ENCODE measurements at places on chromosomes 7 and 10.

GRCh38 chr7:116653646-116654045, 18.4 kb upstream of the MET start:
- H3K4me1 ChIP-seq: no peaks in the 10 kb centered on the region
- no peak overlapping the region for H3K4me3 ChIP-seq
- no peak for DNase-seq
- no peaks in the 10 kb centered on the region for H3K27me3 ChIP-seq
- no peaks in the 10 kb centered on the region for H3K36me3 ChIP-seq

- no peak for DNase-seq
- no peaks in the 10 kb centered on the region for H3K27me3 ChIP-seq
- H3K27ac ChIP-seq: no peak overlapping the region
- H3K4me3 ChIP-seq: no peak overlapping the region
- H3K4me1 ChIP-seq: no peaks in the 10 kb centered on the region
- no peaks in the 10 kb centered on the region for H3K36me3 ChIP-seq
Measured at GRCh38 chr10:119198438-119198837, 8.9 kb upstream of the GRK5 start.

- no peaks in the 10 kb centered on the region for H3K4me1 ChIP-seq
- no peaks in the 10 kb centered on the region for H3K36me3 ChIP-seq
- no peak overlapping the region for H3K27ac ChIP-seq
- no peak overlapping the region for H3K4me3 ChIP-seq
- no peak for DNase-seq
Measured at GRCh38 chr10:58885686-58886345, 290.6 kb upstream of the PHYHIPL start.

DNA sequence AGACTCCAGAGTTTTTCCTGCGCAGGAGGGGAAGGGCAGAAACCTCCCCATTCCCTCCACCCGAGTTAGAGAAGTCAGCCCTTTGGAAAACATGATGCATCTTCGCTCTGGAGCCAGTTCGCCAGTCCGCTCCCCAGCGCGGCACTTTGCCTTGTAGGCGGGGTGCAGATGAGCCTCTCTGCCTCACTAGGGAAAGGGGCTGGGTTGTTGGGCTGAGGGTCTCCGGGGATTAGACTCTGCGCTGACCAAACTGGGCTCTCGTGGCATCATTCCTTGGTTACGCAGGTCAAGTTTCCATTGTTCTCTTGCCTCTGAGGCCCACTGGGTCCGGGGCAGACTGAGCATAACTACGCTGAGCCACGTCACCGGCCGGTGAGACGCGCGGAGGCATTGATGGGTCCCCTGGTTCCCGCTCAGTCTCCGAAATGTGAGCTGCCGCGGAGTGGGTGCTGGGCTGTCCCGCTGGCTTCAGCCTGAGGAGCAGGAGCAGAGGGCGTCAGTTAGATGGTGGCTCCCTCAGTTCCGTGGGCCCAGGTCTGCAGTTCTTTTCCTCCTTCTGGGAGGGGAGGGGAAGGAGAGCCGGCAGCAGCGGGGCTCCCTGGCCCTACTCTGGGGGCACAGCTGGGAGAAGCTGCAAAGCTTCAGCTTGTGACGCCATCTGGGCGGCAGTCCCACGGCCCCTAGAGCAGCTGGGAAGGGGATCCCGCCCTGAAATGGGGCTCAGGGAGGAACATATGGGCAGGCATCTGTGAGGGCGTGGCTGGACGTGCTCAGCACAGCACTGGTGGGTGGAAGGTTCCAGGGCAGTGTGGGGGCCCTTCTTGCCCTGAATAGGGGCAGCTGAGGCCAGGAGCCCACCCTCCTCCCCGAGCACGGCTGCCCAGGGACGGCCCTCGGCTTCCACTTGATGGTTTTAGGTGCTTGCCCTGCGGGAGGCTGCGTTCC, 121.3 kb upstream of the BTBD16 start:
- no peaks in the 10 kb centered on the region for H3K36me3 ChIP-seq
- peak overlapping the region; percentile 52 for H3K27ac ChIP-seq
- H3K4me3 ChIP-seq: no peak overlapping the region

- no peak overlapping the region for H3K4me3 ChIP-seq
- no peak overlapping the region for H3K27ac ChIP-seq
Measured at GRCh38 chr7:92994901-92995300, 122.9 kb downstream of the SAMD9 start.

GRCh38 chr7:85177316-85177715, 9.5 kb downstream of the SEMA3D start:
- no peak overlapping the region for H3K27ac ChIP-seq
- no peak for DNase-seq
- H3K27me3 ChIP-seq: no peaks in the 10 kb centered on the region
- no peaks in the 10 kb centered on the region for H3K36me3 ChIP-seq
- H3K4me3 ChIP-seq: no peak overlapping the region

DNA sequence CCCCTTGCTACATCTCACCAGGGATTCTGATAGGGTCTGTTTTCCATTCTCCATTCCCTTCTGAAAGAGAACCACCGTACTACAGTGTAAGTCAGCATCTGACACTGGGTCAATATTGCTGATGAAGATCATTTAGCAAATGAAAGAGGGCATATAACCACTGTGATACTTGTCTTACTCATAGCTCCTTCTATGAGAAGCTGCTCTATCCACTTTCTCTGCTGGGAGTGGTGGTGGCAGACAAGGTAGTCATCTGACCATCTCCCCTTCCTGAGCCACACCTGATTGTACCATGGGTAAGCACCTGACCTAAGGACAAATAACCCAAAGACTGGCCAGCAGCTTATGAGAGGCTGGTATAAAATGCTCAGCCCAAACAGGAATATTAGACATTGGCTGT, 220.4 kb downstream of the DOCK4 start:
- no peaks in the 10 kb centered on the region for H3K36me3 ChIP-seq
- no peak overlapping the region for H3K4me3 ChIP-seq
- H3K27ac ChIP-seq: no peak overlapping the region
- no peaks in the 10 kb centered on the region for H3K4me1 ChIP-seq

All from colonic mucosa (tissue), 4 donors.